ENCODE measurements at places on chromosomes 11 and 22.

DNA sequence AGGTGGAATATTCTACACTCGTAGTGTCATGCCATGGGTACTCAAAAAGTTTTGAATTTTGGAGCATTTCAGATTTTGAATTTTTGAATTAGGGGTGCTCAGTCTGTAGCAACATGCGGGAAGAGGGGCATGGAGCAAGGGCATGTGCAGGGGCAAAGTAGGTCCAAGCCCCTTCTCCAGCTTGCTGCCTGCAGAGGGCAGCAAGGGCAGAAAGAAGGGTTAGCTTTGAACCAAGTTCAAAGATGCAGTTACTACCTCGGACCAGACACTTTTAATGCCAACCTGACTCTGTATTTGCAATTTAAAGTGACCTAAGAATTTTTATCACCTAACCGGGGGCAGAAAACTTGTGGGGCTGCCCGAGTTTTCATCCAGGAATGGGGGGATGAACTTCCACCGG lies 68.2 kb downstream of the CD82 start:
- DNase-seq = no peak

DNA sequence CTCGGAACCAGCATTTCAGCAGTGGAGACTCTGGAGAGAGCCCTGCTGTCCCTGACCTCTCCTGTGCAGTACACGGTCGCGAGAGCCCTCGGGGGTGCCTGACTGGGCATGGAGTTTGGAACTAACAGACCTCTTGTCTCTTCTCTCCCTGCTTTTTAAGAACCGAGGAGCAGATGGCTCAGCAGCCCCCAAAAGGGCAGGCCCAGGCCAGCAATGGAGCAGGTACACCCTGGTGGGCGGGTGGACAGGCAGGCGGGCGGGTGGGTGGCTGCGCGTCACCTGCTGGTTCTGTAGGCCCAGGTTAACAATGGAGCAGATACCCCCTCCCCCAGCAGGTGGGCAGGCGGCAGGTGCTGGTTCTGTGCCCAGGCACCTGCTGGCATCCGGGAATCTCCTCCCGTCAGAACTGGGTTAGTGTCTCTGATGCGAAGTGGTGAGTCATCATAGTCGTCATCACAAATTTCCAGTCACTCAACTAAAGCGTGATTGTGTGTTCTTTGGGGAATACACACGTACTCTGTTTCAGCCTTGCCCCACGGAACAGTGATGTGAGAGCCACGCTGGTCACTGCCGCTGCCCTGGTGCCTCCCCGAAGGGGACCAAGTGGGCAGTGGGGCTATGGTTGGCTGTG lies 41.1 kb downstream of the GRAMD4 start:
- peak; percentile 55 for DNase-seq

- no peak for DNase-seq
These were observed 23.7 kb upstream of the CCND1 start for GRCh38 chr11:69617220-69617619.

- no peak for DNase-seq
These were observed 232.0 kb upstream of the LUZP2 start for GRCh38 chr11:24264868-24265267.

GRCh38 chr22:28094771-28095170 lies 175.7 kb upstream of the PITPNB start:
- no peak for DNase-seq

DNA sequence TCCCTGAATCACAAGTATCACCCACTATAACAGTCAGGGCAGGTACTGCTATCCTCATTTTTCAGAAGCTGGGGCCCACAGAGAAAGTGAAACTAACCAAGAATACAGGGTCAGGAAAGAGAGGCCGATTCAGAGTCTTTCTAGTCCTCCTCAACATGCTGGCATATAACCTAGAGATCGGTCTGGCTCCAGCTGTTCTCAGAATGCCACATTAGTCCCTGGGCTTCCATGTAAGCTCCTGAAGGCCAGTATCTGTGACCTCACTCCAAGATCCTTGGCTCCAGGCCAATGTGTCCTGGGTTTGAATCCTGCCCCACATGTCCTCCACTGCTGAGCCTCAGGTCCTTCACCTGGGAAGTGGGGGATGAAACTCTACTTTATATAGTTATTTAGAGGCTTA lies 50.4 kb downstream of the TENM4 start:
- no peak for DNase-seq

GRCh38 chr22:36769541-36770512 lies 6.1 kb downstream of the IFT27 start:
- DNase-seq = no peak

DNA sequence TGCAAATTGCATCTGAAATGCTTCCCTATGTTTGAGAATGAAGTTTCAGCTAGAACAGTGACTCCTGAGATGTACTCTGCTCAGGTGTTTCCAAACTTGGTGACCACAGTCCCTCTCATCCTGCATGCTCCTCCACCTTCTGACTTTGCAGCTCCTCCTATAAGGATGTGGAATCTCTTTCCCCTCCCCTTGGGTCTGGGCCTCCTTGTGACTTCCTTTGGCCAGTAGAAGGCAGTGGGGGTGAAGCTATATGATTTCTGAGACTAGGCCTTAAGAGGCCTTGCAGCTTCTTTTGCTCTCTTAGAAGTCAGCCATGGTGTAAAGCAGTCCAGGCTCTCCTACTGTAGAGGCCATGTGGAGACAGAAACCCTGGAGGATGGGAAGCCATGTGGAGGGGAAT lies 50.7 kb downstream of the CSF2RB start:
- DNase-seq = no peak

DNA sequence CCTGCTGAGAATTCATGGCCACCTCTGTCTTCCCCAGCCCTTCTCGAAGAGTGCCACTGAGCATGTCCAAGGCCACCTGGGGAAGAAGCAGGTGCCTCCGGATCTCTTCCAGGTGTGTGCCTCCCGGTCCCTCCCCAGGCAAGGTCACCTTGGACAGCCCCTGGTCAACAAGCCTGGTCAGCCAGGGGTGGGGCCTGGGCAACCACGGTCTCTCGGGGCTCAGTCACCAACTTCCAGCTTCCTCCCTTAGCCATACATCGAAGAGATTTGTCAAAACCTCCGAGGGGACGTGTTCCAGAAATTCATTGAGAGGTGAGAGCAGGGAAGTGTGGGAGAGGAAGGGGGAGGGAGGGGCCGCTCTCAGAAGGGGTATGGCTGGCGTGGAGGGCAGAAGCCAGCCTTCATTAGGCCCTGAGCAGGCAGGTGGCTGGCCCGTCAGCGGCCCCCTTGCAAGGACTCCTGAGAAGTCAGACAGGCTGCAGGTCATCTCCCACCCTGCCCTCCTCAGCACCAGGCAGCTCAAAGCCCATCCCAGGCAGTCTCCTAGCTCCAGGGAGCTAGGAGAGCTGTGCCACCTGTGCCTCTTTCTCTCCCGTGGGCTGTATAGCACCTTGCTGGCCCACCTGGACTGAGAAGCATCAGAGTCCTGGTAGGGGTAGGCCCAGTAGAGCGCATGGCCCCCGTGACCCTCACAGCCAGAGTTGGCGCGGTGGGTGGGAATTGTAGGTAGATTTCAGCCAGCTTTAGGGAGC lies 9.3 kb upstream of the ANKRD13D start:
- no peak for DNase-seq

GRCh38 chr11:4543561-4543960 lies 1.4 kb upstream of the OR52M1 start:
- no peak for DNase-seq

DNA sequence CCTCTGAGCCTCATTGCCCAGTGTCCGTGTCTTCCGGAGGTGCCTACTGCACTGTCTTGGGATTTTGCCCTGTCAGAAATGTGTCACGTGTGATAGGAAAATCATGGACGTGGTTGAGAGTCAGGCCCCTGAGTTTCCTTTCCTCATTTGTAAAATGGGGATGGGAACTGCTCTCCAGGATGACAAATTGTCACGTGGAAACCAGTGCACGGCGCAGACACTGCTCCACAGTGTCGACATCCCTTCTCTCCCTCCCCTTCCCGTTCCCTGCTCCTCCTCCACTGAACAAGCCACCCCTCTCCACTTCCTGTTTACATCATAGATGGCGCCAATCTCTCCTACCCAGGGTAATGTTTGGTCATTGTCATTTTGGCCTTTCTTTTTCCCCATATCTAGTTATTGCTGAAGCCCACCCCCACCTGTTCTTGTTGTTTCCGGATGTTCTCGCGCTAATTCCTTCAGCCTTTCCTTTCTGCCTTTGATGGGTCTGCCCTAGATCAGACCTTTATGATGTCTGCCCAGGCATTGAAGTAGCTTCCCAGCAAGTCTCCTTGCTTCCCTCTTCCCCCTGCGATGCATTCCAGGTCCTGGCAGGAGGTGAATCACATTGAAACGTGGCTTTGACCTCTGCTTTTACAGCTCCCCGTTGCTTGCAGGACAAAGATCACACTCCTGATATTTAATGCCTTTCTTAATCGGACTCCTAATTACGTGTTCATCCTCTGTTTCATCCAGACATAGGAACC lies 91.8 kb downstream of the TBC1D22A start:
- no peak for DNase-seq

DNA sequence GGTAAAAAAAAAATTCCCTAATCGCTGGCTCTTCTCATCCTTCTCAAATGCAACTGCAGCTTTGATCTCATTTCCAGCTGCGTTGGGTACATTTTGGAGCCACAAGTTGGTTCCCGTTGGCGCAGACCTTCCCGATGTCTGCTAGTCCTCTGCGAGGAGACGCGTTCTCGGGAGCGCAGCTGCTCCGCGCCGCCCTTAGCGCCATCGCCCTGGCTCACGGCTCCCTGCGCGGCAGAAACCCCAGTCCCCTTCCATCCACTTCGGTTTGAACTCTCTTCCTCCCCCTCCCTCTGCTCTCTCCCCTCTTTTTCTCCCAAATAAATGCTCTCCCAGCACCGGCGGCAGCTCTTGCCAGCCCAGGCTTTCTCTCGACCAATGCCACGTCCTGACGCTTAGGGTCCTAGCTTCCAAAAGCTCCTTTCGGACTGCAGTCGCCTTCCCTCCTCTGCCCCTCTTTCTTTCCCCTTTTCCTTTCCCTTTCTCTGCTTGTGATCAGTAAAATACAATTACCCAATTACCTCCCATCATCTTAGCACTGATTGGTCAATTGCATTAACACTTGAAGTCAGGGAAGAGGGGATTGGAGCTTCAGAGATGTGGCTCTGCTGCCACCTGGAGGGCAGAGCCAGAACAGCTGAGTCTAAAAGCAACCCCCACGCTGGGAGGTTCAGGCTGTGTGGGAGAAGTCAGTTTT lies 1165.7 kb downstream of the LRRC4C start:
- peak; percentile 54 for DNase-seq

DNA sequence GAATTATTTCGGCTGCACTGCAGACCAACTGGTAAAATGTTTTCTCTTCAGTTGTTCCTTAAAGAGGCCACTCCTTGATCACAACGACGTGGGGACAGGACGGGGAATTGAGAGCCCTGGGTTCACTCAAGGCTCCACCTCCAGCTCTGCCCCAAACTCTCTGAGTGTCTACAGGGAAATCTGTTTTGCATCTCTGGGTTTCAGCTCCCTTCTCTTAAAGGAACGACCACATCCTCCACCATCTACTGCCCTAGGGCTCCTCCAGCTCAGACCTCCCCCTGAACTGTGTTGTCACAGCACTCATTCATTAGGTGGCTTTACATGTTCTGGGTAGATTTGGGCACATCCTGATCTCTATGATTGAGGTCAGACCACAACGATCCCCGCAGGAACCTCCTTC lies 5.1 kb upstream of the PPFIA1 start:
- DNase-seq = no peak

- DNase-seq = no peak
These were observed 753.7 kb downstream of the NTM start for GRCh38 chr11:132123854-132124835.

- peak; percentile 36 for DNase-seq
These were observed 10.0 kb downstream of the PPM1F start for GRCh38 chr22:21942407-21943343.

GRCh38 chr11:122749005-122749687 lies 89.2 kb upstream of the CRTAM start:
- DNase-seq = peak; percentile 91

- peak; percentile 21 for DNase-seq
These were observed 2.0 kb upstream of the LAYN start for GRCh38 chr11:111538407-111539114.

DNA sequence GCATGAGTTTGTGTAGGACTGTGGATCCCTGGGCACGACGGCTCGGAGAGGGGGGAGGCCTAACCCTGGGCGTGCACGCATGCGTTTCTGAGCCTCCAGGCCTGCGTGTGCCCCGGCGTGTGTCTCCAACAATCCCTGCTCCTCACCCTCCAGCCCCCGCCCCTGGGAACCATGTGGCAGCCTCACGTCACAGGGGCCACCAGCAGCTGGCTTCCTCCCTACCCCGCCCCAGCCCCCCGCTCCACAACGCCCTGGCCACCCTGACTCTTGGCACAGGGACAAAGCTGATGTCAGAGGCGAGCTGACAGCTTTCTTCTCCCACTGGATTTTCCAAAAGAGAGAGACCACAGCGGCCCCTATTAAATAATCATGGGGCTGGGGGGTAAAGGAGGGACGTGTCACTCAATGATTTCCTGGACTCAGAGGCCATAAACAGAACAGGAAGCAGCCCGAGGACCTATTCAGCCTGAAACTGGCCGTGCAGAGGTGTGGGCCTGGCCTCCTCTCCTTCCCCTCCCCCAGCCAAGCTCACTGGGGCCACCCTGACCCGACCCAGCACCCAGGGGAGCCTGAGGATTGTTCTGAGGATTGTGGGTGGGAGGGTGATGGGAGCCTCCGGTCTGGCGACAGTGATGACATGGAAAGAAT lies 6.8 kb upstream of the LIF start:
- DNase-seq = no peak

DNA sequence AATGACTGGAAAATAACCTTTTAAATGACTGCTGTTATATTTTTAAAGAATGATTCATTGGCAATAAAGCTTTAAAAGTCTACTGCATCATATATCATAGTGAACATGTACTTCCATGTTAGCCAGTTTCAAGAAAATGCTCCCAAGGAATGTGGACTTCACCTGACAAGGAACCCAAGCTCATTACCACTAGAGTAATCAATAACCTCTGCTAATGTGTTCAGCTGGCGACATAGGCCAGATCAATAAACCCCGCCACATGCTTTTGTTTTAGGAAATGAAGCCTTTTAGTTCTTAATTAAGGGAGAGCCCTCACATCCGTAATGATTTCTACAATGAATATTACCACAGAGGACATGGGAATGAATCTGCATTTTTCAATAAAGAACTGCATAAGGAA lies 1219.9 kb upstream of the CNTN5 start:
- DNase-seq = no peak

DNA sequence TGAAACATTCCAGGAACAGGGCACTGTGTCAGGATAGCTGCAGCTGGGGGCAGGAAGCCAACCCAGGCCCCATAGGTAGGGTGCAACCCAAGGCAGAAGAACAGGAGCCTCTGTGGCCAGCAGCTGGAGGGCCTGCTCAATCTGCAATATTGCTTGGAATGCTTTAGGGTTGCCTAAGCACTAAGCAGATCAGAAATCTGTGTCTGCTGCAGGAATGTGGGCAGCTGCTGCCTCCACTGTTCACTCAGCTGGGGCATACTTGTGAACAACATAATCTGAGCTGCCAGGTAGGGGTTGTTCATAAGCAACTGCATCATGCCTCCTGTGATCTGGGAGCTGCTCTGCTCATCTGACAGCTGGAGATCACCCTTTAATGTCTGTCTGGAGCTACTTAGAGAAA lies 1.7 kb downstream of the UBQLNL start:
- no peak for DNase-seq

Measured in activated CD4-positive, alpha-beta T cell treated with anti-CD3 and anti-CD28 coated beads, Interleukin-2, Interleukin-4, amounts not matched to agents 100 ng/mL and 50 ng/mL, durations not matched to agents 16 hours and 8 hours (primary cell).